ENCODE measurements at places on chromosomes 7 and 10.

GRCh38 chr10:100043344-100043743 lies 33.6 kb upstream of the DNMBP start:
- no peak for DNase-seq

GRCh38 chr10:62261666-62262065 lies 7.0 kb downstream of the RTKN2 start:
- no peak for DNase-seq

DNA sequence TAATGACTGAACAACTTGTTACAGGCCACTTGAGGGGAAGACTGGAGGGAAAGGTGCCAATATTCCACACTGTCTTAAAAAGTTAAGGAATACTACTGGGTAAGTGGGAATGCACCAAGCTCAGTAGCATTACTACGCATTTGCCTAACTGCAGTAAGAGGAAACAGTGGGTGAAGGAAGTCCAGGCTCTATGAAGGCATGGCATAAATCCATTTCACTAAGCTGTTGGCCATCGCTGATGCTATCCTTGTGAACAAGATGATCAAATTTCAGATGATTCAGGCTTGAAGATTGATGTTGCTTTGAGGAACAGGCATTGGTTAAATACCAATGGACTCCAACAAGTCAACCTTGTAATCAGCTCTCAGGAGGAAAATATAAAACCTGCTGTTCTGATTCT lies 44.2 kb upstream of the TES start:
- no peak for DNase-seq

GRCh38 chr7:85950418-85950817 lies 693.3 kb upstream of the GRM3 start:
- DNase-seq = no peak

DNA sequence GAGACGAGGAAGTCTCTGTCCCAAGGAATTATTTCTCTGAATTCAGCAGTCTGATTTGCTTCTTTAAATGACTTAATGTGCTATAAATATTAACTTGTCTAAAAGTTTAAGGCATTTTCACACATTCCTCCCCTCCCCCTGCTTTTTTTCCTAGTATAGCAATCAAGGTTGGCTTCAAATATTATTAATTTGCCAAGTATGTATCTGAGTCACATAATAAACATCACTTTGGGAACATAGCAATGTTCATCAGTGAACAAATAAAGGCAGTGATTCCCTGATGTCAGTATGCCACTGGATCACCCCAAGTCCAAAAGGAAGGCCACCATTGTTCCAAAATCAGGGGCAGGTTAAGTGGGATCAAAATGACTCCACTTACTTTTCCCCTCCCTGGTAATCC lies 40.5 kb downstream of the PDE6C start:
- DNase-seq = no peak

DNA sequence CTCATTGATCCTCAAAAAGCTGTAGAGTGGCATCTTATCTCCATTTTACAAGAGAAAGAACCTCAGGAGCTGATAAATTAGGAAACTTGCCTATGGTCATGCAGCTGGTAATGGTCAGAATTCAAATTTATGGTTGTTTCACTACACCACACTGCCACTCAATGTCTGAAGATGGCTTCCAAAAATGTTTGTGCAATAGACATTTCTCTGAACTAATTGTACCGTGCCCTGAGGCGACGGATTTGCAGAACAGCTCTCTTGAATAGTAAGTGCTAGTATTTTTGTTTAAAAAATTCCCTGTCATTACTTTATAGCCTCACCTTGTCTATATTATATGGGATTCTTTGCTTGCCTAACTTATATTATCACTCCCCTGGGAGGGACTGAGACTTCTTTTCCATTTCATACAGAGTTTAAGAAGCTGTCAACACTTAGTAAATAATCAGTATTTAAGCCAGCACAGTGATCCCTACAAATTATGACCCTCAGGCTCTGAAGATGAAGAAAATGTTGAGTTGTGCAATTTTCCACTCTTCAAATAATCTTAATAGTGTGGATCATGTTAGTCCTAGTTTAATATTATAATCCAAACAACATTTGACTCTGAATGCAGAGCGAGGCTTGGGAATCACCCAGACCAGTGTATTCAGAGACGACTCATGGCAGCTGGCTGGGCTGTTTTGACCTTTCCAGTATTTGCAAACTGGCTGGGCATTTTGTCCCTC lies 346.6 kb downstream of the PTEN start:
- DNase-seq = no peak

DNA sequence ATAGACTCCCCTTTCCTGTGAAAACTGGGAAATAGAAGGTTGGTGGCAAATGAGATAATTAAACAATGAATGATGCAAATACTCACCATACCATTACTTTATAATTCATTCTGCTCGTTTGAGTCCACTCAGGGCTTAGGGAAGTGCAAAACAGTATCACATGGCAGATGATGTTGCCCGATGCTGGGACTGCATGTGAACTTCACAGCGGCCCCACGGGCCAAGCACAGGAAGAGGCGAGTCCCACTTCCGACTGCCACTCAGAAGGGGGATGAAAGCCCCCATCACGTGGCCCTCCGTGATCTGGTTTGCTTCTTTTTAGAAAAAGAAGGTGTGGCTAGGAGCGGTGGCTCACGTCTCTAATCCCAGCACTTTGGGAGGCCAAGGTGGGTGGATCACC lies 71.5 kb downstream of the PRPF18 start:
- no peak for DNase-seq

DNA sequence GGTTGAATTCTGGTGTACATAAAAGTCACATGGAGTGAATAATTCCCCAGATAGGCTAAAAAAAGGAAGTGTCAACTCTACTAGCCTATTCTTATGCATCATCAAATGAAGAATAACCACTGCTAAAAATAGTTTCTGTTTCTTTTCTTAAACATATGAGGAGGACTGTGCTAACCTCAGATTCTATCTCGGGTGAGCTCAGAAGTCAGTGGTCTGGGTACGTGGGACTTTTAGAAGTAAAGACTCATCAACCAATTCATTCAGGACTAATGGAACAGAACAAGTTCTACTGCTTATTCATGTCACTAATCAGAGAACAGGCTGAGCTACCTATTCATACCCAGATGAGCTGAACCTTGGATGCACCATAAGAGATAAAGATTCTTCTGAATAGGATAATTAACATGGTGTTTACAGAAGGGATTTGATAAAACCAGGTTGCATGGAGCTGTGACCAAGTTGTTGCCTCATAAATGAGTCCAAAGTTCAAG lies 9.5 kb upstream of the ASAH2 start:
- no peak for DNase-seq

GRCh38 chr10:102629661-102630614 lies 14.3 kb upstream of the TRIM8 start:
- no peak for DNase-seq

DNA sequence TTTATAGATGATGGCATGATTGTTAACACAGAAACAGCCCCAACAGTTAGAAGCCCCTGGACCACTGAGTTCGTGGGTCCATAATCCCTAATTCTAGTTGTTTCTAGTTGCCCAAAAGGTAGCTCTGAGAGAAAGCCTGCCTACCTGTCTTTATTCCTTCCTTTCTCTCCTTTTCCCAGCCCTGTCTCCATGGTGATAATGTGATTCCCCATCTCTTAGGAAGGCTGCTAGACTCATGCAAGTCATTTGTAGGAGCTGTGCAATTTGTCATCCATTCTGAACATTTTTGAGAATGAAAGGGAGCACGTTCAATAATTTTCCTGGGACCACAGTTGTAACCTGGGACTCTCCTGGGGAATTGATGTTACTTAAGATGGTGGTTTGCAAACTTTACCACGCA lies 183.4 kb downstream of the EMX2 start:
- DNase-seq = no peak

GRCh38 chr7:14048889-14049288 lies 59.4 kb upstream of the ETV1 start:
- no peak for DNase-seq

- no peak for DNase-seq
Observed at GRCh38 chr10:96450529-96451207, 63.1 kb downstream of the TLL2 start.

DNA sequence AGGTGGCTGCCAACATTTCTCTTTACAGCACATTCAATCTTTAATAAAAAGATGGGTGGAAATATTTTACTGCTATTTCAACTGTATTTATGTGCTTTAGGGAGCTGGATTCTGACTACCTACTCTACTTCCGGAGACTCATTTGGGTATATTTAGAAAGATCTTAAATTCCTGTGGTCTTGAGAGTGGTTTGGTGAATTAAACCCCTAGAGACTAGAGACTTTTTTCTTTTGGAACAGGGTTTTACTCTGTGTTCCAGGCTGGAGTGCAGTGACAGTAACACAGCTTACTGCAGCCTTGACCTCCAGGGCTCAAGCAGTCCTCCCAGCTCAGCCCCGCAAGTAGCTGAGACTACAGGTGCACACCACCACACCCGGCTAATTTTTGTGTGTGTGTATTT lies 79.0 kb upstream of the HABP2 start:
- no peak for DNase-seq

Measured in activated T-cell treated with anti-CD3 and anti-CD28 coated beads, Interleukin-2, amount 50 U/mL, for 24 hours (primary cell).